ENCODE measurements at places on chromosomes 2 and 18.
A peak's percentile ranks its signal among the peaks of the same experiment; 100 is the strongest.

GRCh38 chr2:20992201-20992711, 51.6 kb downstream of the APOB start:
- no peak for ATAC-seq

- ATAC-seq = no peak
These were observed 40.7 kb downstream of the CMPK2 start for GRCh38 chr2:6824962-6825361.

GRCh38 chr2:85713836-85714235, 19.7 kb downstream of the GNLY start:
- ATAC-seq = no peak

- no peak for ATAC-seq
These were observed 27.4 kb downstream of the PSMD14 start for GRCh38 chr2:161335626-161336025.

DNA sequence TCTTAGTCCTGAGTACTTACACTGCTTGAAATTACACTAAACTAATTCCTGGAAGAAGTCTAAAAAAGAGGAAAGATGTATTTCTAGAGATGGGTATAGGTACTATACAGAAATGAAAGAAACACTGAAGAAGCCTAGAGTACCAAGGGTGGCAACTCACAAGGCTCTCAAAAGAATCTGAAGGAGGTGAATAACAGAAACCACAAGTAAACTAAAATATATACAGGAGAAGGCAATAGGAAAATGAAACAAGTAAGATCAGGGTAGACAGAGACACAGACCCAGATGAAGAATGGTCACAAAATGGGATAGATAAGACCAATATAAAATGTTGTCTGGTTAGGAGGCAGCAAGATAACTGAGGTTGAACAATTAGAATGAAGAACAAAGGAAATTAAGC, 59.9 kb downstream of the USP37 start:
- ATAC-seq = no peak

DNA sequence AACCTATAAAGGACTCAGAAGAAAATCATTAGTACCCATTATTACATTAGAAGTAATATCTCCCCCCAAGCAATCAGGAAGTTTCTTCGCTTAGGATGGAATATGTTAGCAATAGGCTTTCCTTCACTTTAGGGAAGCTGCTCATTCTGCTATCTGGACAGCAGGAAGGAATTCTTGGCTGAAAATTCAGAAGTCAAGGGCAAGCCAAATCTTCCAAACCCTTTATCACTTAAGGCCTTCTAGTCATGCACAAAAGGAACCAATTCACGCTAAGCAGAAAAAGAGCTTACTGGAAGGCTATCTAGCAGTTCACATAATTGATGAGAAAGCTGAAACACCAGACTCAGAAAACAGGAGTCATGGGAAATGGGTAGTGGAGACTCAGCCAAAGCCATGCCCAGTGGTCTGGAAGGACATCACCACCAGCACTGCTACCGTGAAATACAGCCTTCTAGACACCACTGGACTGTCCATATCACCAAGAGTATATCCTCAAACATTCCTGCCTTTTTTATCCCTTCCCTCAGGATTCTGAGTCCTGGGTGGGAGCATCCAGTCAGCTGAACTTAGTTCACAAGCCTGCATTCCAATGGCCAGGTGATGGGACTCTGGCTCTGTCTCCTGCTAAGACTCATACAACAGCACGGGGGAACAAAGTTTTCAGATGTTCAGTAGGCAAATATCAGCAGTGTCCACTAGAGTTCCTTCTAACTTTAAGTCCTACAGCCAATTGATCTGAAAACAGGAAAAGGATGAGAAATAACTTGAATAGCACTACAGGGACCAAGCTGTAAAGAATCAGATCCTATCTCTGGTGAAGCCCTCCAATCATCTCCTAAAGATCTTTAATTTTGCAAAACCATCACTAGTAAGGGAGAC, 14.8 kb upstream of the ADAM17 start:
- no peak for ATAC-seq

GRCh38 chr18:61637905-61638595, 254.8 kb downstream of the RNF152 start:
- ATAC-seq = no peak

DNA sequence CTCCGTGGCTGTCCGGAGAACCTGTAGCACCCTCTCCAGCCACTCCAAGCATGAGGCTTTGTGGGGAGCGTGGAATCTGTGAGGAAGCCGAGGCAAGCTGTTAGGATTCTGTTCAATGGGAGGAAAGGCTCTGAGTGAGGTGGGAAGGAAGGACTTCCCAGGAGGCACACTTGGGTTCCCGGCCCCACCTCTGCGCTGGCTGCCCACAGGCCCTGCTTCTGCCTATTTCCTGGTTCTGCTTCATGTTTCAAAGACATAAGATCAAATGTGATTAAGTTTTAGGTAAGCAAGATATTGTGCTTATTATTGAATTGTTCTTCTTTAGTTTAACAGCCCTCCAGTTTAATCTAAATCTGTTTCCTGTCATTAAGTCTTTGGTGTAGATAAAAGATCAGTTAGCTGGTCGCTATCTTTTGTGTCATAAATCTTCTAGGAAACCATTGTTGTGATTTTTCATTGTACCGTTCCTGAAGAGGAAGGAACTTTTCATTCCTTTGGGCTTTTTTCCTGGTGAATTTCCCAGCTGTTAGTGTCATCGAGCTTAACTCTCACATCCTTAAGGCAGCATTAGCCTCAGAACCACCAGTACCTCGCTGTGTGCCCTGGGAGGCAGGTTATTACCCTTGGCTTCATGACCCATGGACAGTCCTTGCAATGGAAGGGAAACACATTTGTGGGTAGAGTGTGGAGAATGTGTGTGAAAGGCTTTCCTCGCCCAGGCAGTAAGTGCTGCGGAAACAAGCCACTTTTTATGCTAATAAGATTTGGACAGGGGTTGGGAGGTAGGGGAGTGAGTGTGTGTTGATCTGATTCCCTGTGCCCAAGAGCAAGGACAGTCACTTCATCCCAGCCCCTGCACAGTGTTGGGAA, 61.9 kb upstream of the ALPP start:
- ATAC-seq = no peak

- ATAC-seq = no peak
These were observed 27.4 kb downstream of the NR4A2 start for GRCh38 chr2:156305121-156305520.

DNA sequence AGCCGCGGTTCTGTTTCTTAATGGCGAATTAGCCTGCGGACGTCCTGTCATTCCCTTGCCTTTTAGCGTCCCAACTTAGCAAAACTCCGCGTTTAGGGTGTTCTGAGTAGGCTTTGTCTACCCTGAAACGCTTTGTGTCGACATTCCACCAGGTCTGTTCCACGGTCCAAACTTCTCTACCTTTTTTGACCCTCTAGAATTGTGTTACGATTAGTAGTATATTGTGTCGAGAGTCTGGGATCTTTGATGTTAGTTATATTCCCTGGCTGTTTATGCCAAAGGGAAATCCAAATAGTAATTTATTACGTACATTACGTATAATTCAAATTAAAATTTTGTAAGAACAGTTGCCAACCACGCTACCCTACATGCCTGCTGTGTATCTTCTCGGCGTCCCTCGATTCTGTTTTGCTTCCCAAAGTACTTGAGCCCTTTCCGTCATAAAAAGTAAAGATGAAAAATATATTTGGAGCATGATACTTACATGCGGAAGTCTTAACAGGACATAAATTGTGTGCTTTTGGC, 495 bp upstream of the TTC32 start:
- ATAC-seq = no peak

DNA sequence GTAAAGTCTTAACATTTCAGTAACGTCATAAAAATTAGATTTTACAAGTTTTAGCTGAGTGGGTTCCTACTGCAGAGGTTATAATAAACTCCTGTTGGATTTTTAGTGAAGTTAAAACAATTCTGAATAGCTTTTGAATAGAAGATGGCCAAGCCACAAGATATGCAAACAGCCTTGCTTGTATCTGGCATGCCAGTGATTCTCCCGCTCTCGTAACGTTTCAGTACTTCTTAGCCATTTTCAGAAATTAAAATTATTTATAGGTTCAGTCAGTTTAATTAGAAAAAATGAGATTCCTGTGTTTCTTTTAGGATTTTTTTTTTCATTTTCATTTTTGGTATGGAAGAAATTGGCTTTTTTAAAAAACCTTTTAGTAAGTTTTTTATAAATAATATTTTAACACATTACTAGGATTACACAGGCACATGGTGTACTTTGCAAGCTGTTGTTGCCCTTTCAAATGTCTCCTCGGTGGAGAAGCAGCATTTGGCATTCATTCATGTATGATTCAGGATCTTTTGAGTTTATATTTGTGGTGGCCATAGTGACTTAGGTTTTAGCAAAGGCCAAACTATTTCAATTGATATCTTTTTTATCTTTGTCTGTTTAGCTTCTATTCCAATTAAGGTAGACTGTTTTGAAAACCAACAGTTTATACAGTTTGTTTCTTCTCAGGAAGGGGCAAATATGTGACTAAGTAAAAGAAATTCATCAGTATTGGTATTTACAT, 30.6 kb upstream of the RND3 start:
- ATAC-seq = no peak

DNA sequence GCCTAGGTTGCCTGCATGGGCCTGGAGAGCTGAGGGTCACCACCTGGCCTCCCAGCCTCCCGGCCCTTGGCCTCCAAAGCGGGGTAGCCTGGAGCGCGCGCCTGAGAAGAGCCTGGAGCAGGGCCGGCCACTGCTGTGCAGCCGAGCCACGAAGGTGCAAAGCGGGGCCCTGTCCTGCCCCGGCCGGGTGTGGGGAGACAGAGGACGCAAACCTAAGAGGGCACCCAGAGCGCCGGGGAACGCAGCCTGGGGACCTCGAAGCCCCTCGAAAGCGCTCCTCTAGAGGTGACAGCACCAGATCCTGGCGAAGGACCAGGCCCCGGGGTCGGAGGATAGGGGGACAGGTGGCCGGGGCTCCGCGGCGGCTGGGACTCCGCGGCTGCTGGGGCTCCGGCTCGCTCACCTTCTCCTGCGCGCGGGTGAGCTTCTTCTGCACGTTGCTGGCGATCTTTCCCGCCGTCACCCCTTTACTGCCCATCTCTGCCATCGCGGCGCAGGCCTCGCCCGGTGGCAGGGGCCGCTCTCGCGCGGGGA, 430 bp downstream of the BIN1 start:
- ATAC-seq = peak; percentile 13

GRCh38 chr2:70381235-70381634, 79.4 kb upstream of the FAM136A start:
- ATAC-seq = no peak

DNA sequence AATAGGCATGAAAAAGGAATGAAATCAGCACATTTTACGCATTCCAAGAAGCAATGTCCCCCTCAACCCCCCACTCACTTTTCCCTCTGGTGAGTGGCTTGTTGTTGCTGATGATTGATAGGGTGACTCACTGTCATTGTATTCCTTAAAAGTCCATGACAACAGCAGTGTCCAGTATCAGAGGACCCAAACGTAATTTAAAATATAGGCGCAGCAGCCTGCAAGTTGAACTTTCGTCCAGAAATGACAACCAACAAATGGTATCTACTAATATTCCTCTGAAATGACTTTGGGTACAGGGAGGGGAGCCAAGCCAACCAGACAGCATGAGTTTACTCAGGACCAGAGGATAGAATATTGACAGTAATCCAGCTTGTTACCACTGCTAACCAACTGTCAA, 182.9 kb upstream of the SIX3 start:
- ATAC-seq = no peak

DNA sequence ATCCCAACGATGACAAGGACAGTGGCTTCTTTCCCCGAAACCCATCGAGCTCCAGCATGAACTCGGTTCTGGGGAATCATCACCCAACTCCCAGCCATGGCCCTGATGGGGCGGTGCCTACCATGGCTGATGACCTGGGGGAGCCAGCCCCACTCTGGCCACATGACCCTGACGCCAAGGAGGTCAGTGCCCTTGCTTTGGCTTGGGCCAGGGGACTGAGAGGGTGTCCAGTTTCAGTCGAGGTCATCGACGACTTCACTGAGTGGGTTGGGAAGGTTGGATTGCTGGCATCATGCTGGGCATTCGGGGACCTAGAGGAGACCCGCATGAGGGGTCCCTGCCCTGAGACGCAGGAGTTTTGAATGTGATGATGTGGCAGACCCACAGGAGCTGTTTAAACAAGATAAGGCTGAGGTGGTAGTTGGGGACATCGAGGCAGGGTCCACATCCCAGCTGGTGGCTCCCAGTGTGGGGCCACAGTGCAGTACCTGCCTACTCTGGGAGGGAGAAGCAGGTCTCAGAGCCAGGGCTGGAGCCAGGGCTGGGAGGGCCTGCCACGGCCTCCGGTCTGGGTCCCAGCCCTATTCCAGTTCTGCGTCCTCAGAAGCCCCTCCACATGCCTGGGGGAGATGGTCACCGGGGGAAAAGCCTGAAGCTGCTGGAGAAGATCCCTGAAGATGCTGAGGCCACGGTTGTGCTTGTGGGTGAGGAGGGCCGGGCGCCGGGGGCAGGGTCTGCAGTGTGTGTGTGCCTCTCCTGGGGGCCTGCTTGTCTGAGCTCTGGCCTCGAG, 6.0 kb downstream of the SLC4A3 start:
- ATAC-seq = no peak

DNA sequence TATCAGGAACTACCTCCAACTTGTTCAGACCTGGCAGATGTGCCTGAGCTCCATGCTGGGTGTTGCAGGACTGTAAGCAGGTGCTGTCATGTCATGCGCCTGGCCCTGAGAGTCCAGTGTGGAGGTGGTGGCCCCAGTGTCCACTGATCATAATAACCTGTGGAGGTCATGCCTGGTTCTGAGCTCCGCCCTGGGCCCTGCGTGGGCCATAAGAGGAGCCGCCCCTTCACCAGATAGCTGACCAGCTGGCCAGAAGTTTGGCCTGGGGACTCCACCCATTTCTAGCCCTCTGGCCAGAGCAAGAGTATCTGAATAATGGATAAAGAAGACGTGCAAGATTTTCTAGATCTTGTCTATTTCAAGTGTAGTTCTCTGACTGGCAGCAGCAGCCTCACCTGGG, 72.4 kb downstream of the CTIF start:
- no peak for ATAC-seq

DNA sequence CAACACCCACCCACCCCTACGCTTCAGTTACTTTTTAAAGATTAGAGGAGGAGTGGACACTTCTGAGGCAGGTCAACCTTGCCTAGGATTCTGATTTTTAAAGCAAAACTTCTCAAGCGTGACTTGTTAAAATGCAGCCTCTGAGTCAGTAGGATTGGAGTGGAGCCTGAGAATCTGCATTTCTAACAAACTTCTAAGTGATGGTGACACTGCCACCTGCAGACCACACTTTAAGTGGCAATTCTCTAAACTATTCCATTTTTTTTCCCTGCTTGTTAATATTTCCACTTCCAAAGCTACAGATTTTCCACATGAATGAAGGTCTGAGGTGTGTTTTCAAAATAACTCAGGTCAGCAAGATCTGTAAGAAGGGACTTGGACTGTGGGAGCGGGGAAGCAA, 171.1 kb upstream of the CCDC150 start:
- no peak for ATAC-seq

Measured in activated CD4-positive, CD25-positive, alpha-beta regulatory T cell treated with anti-CD3 and anti-CD28 coated beads, Interleukin-2, amount 50 U/mL, for 24 hours (primary cell).